ENCODE measurements at places on chromosomes 4 and X.

DNA sequence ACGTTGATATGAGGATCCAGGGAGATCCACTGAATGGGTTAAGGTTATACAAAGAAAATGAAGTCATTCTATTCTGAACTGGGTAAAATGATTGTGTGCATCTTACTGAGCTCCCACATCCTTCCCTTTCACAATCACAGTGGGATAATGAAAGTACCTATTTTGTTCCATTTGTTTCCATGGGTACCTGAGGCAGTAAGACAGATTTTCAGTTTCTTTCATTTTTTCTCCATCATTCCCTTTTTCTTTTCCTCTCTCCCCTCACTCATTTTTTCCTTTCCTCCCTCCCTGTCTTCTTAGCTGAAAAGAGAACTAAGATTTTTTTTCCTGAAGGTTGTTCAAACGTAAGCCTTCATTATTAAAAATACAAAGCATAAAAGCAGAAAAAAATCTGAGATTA is 4.6 kb downstream of the GRIA2 start:
- DNase-seq: no peak

DNA sequence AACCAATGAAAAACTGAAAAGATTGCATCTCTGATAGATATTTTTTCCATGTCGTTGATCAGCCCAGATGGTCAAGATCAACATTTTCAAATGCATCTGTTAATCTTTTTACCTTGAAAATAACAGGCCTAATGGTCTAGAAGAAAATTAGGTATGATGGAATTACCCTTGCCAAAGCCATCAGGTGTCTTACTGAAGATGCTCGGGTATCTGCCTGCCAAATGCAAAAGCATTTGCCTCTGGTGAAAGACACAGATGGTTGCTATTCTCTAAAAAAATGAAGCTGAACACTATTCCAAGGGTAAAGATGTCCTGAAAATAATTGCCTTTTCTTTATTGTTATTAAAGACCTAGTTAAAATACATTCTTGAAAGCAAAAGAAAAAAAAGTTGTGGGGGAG is 126.0 kb downstream of the FNIP2 start:
- no peak for DNase-seq

DNA sequence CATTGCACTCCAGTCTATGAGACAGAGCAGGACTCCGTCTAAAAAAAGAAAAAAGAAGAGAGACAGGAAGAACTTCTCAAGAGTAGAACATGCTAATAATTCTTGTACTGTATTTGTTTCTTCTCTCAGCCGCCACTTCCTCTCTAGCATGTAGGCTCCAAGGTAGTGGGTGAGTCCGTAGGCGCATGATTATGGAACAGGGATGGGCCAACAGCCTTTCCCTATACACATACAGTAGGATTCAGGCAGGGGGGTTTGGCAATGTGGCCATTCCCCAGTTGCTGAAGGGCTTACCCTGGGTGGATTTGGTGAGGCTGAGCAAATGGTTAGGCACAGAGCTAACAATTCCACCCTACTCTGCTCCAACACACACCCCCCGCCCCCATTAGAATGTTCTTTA is 35.0 kb upstream of the APLN start:
- DNase-seq: no peak

DNA sequence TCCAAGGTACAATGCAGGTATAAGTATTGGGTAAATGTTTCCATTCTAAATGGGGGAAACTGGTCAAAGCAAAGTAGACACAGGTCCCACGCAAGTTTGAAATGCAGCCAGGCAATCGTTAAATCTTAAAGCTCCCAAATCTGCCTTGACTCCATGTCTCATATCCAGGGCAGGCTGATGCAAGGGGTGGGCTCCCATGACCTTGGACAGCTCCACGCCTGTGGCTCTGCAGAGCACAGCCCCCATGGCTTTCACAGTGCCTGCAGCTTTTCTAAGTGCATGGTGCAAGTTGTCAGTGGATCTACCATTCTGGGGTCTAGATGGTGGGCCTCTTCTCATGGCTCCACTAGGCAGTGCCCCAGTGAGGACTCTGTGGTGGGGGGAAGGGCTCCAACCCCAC is 436.4 kb downstream of the DMD start:
- DNase-seq: no peak

DNA sequence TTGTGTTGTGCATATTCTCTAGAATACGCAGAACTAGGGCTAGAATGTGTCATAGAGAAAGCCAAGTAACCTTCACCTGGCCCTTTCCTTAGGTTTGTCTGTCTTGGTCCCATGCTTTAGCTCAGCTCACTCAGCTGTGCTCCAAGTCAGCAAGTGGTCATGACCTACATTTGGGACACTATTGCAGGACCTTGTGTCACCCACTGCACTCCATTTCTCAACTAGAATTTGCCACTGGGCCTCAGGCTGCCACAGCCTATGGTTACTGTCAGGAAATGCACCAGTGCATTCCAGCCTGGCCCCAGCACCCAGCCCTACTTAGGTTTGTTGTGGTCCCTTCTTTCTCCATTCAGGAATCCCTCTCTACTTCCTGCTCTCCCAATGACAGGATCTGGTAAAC is 7.7 kb upstream of the FGG start:
- DNase-seq: no peak

DNA sequence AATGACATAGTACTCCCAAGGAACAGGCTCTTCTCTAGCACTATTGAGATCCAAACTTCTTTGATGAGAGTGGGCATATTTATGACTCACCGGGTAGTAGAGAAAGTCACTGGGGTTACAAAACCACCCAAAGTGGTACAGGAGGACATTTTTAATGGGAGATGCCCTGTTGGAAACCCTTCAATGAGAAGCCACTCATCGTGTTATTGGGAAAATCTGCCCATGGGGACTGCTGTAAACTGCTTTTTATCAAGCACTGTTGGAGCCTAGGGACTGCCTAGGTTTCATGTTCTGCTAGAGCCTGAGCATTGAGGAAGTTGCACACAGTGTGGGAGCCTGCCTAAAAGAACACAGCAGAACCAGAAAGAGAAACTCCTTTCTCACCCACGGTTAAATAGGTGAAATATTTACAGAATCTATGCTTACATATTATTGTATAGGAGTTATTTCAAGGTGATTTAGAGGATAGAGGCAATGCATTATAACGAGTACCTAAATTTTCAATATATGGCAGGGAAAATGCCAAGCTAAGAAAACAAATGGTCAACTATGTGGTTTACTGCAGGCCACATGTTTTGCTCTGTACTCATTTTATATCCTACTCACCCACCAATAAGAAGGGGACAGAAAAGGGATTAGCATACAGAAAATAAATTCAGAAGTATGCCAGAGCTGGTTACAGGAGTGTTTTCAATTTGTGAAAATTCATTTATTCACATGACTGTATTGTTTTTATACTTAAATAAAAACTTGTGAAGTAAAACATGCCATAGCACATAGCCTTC is 559.1 kb downstream of the FSTL5 start:
- DNase-seq: no peak

- DNase-seq: no peak
Measured at GRCh38 chr4:108205859-108206258, 37.1 kb upstream of the LEF1 start.

- DNase-seq: no peak
Measured at GRCh38 chrX:135522132-135522530, 1.7 kb downstream of the INTS6L start.

GRCh38 chrX:135489542-135489941 is 30.9 kb upstream of the INTS6L start:
- DNase-seq: no peak

DNA sequence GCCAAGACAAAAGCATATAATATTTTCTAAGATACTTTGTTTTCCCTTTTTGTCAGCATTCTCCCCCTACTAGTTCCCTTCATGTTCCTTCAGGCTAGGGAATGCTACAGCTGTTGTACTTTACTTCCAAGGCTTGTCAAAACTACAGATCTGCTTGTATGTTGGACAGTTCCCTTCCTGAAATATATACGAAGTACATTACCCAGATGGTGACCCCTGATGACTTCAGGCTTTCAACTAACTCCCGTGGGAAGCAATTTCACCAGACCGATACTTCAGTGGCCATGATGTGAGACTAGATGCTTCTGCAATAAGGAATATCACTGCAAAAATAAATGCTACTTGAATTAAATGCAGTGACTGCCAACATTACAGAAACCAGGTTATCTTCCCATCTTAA is 332.8 kb downstream of the SH2D1A start:
- no peak for DNase-seq

GRCh38 chrX:48983081-48983480 is 11.4 kb upstream of the KCND1 start:
- no peak for DNase-seq

DNA sequence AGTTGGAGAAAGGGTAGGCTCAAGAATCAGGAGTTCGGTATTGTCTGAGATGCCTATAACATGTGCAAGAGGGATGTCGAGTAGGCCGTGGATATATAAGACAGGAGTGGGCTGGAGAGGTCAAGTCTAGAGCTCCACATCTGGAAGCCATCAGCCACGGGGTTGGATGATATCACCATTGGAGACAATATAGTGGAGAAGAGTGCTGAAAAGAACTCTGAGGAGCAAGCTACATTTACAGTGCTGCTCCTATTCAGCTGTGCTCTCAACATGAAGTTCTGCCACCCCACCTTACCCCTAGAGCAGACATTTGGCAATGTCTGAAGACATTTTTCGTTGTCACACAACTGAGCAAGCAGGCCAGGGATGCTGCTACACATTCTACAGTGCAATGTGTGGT is 20.9 kb upstream of the PLAC1 start:
- DNase-seq: no peak

DNA sequence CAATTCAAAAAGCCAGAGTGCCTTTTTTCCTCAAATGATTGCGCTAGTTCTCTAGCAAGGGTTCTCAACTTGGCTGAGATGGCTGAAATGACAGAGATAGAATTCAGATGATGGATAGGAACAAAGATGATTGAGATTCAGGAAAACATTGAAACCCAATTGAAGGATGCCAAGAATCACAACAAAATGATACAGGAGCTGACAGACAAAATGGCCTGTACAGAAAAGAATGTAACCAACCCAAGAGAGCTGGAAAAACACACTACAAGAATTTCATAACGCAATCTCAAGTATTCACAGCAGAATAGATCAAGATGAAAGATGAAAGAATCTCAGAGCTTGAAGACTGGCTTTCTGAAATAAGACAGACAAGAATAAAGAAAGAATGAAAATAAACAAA is 51.7 kb upstream of the MMAA start:
- DNase-seq: no peak

- no peak for DNase-seq
Measured at GRCh38 chr4:3037957-3038461, 36.3 kb downstream of the HTT-AS start.

GRCh38 chr4:184416913-184417734 is 57.2 kb downstream of the IRF2 start:
- no peak for DNase-seq

GRCh38 chr4:144356941-144357381 is 216.4 kb upstream of the GYPA start:
- DNase-seq: no peak

DNA sequence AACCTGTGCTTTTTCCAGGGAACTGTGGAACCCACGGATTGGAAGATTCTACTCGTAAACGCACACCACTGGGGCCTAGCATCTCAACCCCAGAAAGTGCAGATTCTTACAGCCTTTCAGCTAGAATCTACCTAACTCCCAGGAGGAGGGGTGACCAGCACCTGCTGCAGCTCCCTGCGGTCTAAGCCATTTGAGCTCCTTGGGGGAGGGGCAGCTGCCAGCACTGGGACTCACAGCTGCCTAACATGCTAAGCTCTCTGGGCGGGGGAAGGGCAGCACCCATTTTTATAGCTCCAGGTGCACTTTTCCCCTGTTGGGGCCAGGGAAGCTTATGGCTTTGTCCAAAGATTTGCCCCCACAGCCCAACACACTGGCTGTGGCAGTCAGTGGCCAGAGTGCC is 595.7 kb upstream of the EPHA5 start:
- DNase-seq: no peak

DNA sequence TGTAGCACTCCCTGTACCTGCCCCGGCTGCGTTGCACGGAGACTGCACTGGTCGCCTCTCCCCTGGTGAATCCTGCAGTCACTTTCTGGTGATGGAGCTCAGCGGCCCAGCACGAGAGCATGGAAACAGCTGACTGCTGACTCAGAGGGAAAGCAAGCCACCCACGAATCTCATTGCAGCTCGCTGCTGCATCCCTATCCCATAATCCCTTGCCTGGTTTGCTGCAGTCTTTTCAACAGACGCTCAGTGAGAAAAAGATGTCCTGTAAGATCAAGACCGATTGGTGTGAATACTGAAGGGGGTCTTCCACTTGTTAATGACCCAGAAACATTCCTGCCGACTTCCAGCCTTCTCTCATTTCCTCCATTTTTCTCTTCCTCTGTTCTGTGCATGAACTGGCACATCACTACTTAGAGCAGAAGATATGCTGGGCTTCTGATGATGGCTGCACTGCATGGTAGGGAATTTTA is 52.9 kb downstream of the TRIM2 start:
- DNase-seq: no peak

GRCh38 chr4:38330321-38330720 is 333.7 kb upstream of the KLF3 start:
- no peak for DNase-seq

Measured in GOT3 (cell line).